ENCODE measurements at places on chromosomes 6 and 20.

DNA sequence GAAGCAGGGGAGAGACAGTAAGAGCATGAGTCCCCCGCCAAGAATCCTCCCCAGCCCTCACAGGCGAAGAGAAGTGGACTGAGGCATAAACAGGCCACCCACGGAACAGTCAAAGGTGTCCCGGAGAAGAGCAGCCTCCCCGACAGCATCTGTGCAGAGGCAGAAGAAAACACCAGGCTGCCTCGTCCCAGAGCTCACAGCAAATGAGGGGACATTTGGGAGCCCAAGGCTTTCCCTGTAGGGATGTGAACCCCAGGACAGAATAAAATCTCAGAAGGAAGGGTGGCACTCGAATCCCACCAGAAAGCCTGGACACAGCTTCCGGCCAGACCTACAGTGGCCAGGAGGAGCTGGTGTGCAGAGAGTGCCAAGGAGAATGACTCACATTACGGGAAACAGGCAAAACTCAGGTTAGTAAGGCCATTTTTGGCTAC is 90.4 kb downstream of the DLL1 start:
- DNase-seq, result no peak

DNA sequence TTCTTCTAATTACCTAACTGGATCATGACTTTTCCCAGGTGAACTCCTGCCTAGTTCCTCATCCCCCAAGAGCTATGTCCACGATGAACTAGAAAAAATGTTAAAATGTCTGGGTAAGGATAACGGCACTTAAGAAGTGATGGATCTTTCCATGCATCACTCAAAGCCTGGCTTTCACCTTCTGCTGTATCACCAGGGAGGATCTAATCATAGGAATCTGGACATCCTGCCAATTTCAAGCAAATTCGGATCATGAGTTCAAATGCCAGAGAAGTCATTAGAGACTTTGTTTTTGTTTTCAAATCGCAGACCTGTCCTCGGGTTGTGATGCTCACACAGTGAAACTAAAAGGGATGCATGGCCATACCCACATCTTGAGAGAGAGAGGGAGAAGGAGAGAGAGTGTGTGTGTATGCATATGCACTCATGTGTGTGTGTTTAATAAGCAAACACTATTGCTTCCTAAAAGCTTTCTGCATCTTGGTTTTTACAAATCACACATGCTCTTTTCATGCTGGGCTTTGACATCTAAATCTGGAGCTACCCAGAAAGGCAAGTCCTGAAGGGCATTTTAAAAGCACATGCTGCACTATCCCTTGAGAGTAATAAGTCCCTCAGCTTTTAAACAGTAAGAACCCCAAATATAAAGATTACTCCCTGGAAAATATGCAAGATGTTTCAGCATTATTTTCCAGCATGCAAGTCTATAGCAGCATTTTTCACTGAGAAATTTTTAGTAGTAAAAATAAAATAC is 524.6 kb upstream of the NOX3 start:
- DNase-seq, result no peak

GRCh38 chr20:35988910-35989463 is 20.6 kb downstream of the CNBD2 start:
- no peak for DNase-seq

- no peak for DNase-seq
Measured at GRCh38 chr20:8095648-8096572, 36.2 kb upstream of the PLCB1 start.

- DNase-seq, result no peak
Measured at GRCh38 chr20:57092112-57092899, 174.1 kb downstream of the BMP7 start.

GRCh38 chr6:123716506-123716905 is 79.8 kb upstream of the TRDN start:
- no peak for DNase-seq

- DNase-seq, result no peak
Measured at GRCh38 chr20:45254383-45255262, at the start of gene SLPI. Gene SLPI (minus strand): TSS chr20:45254564. CDS start chr20:45254543, 21 bp downstream.

GRCh38 chr20:15364781-15365180 is 1027.4 kb upstream of the FLRT3 start:
- DNase-seq, result no peak

DNA sequence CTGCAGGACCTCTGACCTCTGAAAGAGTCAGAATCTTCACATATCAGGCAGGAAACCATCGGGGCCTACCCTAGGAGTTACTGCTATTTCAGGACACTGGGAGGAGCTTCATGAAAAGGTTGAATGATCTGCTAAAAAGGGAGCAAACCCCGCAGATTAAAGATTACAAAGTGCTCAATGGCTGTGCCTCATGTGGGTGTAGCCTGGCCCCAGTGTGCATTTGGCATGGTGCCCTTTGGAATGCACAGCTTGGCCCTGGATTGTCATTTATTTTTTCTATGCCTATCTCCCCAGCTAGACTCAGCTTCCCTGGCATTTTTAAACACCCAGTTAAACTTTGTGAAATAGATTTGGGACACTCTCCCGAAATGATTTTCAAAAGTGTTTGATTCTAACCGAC is 368.5 kb upstream of the SPTLC3 start:
- no peak for DNase-seq

DNA sequence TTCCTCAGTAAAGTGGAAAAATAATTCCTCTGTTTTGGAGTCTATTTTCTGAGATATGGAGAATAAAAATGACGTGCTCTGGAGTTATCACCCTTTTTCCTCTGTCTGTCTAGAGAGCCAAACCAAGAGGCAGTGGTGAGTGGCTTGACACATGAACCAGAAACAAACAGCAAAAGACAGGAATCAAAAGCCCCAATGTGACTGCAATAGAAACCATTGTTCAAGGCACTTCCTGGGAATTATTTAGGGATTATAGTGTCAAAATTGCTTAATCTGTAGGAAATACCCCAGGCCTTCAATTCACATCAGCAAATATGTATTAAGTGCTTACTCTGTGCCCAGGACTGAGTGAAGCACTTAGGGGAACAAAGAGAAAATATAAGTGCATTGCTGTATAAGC is 560.4 kb upstream of the JAG1 start:
- no peak for DNase-seq

DNA sequence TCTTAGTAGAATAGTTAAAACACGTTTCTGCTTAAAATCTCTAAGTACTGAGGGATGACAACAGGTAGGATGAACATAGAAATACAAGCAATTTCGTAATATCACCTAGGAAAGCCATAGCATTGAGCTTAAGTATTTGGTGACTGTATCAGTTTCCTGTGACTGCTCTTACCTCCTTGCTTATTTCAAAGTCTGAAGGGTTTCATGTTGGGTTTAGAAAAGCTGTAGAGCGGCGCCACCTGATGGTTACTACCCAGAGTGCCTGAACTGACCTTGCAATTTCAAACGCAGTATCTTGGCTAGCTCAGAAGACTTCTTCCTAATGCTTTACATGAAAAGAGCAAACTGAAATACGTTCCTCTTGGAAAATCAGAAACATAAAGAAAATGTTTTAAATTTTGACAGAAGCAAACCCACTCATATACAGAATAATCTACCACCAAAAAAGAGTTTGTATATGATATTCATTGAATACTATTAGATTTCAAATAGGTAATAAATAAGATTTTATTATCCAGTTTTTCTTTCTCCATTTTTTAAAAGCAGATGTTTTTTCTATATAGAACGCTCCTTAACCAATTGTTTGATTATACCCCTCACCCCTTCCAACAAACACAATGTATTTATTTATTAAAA is 82.3 kb upstream of the RIPOR2 start:
- DNase-seq, result peak; percentile 45

GRCh38 chr6:3228771-3229565 is 1.5 kb upstream of the TUBB2B start:
- no peak for DNase-seq

DNA sequence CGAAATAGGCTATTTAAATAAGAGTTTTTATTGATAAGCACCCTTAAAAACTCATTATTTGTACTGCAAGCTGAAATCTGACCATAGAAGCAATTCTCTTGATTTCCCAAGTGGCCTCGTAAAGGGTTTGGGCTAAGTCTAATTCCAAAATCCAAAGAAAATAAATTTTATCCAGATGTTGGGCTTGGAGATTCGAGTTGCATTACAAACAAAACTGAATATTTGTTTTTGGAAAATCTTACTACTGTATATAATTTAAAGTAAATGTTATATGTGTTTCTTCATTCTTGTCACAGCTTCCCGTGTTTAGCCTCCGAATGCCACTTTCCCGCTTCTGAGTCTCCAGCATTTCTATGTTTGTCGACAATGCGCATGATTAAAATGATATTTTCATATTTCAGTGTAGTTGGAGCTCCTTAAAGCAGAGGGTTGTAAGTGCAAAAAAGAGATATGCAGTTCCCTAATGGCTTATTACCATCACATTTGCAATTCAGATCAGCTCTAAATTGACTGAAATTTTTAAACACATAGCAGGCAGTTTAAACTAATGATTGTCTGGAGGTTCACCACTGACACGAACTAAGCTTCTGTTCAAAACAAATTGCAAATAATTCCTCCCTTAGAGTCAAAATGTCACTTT is 47.0 kb downstream of the PRL start:
- no peak for DNase-seq

GRCh38 chr6:44820759-44821158 is 433.3 kb downstream of the CDC5L start:
- no peak for DNase-seq
